ENCODE measurements at places on chromosomes 12 and 14.

DNA sequence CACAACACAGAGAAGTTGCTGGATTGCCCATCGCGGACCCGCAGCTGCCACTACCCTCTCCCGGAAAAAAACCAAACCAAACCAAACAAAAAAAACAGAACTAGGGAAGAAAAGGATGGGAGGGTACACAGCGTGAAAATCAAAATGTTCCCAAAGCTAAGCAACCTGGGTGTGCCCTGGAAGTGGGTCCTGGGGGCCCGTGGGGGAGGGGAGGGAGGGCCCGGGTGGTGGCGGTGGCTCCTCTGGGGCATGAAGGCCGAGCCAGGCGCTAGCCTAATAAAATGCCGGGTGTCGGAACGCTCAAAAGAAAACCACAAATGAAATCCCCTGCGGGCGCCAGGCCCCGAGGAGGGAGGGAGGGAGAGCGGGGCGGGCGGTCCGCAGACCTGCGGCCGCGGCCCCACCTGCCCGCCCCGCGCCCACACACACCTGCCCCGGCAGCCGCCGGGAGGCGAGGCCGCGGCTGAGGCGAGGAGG lies 787 bp downstream of the HECTD4 start:
- no peak for DNase-seq

- no peak for DNase-seq
Measured at GRCh38 chr12:57626111-57626920, 6.7 kb downstream of the B4GALNT1 start.

- DNase-seq, result no peak
Measured at GRCh38 chr14:90699016-90699415, 117.2 kb downstream of the TTC7B start.

DNA sequence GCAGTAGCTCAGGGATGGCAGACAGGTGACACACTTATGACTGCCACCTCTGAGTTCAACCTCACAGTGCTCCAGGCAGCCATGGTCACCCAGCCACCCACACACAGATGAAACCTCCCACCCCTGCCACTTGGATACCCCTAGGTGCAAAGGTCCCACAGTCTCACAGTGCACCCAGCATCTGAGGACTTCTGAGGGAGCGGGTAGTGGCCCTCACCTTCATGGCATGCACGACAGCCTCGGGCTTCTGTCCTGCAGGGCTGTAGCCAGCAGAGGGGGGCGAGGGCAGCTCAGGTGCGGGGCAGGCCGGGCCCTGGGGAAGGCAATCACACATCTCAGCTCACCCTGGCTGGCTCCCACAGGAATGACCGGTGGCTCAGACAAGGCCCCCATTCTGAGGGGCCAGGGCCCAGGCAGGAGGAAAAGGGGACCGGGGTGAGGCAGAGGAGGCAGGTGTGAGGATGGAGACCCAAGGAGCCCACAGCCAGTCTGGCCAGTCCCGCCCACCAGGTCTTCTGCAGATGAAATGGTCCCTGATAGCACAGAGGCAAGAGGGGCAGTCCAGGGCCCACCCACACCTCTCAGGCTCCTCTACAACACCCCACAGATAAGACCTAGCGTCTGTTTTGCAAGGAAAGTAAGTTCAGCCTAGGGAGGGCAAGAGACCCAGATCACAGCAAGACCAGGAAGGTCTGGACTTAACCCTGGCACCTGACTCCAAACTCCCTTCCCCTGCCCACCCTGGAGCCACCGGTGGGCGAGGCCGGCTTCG lies 35.8 kb downstream of the CCNK start:
- DNase-seq, result no peak

DNA sequence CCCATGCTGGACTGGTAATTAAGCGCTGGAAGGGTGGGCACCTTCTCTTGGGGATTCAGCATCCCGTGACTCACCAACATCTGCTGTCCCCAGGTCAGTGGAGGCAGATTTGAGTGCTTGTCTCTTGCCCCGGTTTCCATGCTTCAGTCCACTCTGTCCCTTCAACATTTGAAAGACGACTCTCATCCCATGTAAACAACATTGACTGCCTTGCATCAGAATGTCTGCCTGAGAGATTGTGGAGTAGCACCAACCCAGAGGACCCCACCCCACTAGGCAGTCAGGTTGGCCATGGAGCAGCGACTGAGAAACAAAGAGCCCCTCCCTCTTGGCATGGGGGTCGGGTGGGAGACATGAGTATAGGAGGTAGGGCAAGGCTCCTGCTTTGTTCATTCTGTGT lies 4.9 kb upstream of the STAC3 start:
- no peak for DNase-seq

DNA sequence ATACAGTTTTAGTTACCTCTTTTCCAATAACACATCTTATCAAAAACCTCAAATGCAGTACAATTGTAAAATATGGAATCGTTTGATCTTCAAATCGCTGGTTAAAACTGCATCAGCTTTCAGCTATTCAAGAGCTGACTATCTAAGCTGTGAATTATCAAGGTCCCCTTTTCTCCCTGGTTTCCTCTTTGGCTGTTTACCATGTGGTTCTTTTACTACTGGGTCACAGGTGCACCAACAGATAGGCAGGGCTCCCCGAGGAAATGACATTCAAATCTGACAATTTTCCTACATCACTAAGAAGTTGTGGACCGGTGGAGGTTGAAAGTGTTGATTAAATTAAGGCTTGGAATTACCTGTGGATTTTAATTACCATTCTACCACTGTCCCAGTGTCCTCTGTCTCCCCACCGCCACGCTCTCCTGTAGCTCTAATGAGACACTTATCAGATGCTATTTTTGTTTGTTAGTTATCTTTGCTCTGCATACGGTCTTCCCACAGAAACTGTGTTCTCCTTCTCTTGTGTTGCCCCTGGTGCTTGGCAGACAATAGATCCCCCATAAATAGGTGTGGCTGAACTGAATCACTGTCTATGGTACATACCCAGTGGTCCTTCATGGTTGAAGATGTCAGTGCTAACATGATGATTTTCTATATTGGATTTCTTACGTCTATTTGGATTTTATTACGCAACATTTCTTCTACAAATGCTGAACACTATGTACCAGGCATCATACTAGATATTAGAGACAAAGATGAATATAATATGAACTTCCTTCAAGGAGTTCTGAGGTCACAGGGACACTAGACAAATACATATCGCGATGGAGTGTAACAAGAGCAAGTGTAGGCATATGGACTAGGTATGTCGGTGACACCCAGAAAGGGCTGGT lies 20.9 kb upstream of the PLXNC1 start:
- DNase-seq, result no peak

DNA sequence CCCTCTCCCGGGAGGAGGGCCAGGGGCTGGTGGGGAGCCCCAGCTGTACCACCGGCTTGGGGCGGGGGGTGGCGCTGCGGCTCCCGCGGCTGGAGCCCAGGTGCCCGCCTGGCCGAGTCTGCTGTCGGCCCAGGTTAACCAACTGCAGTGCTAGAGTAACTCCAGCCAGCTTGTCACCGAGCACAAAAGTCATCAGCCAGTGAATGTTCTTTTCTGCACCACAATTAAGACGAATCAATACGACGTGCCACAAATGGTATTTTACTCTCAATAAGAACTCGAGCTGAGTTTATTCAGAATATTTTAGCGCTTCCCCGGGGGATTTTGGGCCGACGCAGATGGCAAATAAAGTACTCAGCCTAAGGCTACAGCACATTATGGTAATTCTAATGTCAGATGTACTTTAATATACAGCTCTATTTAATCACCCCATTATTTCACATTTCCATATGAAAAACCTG lies 83.2 kb downstream of the BCL11B start:
- DNase-seq, result no peak

- DNase-seq, result no peak
Measured at GRCh38 chr12:122836027-122836921, 1.0 kb downstream of the HIP1R start.

DNA sequence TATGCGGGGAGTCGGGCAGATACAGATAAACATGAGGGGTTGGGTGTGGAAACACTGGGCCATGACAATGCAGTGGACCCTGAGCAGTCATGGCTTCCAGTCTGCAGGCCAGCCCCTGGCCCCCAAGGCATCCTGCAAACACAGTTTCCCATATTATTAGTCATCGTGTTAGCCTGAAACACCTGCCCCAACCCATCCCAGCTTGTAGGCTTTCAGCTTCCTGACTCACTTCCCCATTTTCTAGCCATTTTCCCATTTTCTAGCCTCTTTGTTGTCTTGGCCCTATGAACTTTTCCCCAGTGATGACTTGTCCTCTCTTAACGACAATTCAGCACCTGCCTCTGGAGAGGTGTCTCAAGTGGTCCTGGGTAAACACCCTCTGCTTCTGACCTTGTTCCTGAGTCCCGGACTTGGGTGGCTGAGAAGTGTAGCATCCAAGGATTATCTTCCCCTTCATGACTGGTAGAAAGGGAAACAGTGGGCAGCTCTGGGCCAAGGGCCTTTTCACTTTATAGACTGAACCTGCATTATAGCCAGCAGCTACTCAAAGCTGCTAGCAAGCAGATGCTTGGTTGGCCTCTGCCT lies 4.3 kb upstream of the PGF start:
- DNase-seq, result no peak

DNA sequence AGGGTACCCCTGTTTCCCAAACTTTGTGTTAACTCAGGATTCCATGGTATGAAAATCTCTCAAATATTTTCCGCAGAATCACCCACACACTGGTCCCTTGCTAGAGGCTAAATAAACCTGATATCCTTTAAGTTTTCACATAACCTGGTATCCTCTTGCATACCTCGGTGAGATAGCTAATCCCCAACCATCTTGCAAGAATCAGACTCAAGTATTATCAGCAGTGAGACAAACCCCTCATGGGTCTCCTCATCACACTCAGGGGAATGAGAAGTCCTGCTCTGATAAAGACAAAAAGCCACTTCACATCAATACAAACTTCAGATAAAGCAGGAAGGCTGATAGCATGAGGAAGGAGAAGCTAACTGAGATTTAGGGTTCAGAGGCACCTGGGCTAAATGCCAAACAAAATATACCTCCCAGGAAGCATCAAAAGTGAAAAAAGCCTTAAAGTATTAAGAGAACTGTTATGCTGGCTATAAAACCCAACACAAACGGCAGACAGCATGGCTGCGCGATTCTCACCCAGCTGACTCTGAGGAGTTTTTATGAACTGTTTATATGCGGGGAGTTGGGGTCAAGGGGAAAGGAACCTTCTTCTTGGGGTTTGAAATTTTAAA lies 96.5 kb downstream of the FOXN3 start:
- DNase-seq, result no peak

DNA sequence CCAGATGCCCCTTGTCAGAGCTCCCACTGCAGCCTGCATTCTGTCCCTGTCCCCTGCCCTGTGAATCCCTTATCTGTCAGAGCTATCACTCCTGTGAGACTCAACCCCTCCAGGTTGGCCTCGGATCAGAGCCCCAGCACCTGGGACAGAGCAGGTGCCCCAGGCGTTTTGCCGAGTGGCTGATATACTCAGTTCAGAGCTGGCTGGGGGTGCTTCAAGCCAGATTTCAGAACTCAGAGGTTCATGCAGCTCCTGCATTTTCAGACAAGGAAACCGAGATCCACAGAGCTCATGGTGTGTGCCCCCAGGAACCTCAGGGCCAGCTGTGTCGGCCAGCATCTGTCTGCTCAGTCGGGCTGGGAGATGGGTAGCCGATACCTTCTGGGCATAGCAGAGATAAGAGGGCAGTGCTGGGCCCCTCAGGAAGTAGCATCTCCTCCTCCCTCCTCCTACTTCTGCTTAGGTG lies 228.0 kb upstream of the RTL1 start:
- no peak for DNase-seq

GRCh38 chr12:29229158-29229505 lies 80.1 kb downstream of the FAR2 start:
- DNase-seq, result no peak

- no peak for DNase-seq
Measured at GRCh38 chr12:129202109-129202814, 349.0 kb downstream of the GLT1D1 start.

DNA sequence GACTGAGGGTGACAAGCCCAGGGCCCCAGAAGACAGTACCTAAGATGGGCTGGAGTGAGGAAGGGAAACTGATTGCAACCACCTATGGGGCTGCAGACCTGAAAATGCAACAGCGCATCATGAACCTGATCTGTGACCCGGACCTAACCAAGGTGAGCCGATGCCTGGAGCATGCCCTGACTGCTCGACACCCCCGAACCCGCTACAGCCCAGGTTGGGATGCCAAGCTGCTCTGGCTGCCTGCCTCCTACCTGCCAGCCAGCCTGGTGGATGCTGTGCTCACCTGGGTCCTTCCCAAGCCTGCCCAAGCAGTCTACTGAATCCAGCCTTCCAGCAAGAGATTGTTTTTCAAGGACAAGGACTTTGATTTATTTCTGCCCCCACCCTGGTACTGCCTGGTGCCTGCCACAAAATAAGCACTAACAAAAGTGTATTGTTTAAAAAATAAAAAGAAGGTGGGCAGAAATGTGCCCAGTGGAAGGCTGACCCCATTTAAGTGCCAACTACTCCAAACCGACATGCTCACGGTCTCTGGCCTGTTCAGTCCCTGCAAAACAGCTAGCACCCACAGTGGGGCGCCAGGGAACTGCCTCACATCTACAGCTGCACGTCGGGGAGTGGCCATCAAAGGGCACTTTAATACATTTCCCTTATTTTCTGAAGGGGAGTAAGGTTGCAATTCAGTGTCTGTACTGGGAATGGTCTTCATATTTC lies 4.2 kb downstream of the RDH5 start:
- DNase-seq, result peak; percentile 55

- no peak for DNase-seq
Measured at GRCh38 chr12:129750421-129750820, 153.4 kb downstream of the TMEM132D start.
